Esophagus squamous epithelium (tissue), 5 donors: ENCODE measurements at places on chromosomes 2 and 18.

- DNase-seq, result no peak
Measured at GRCh38 chr2:17736989-17737388, 16.6 kb downstream of the SMC6 start.

- DNase-seq, result no peak
Measured at GRCh38 chr2:218262237-218262600, 1.4 kb downstream of the GPBAR1 start.

- DNase-seq, result no peak
Measured at GRCh38 chr2:20107352-20107751, 55.9 kb upstream of the LAPTM4A start.

- no peak for DNase-seq
Measured at GRCh38 chr2:232444409-232445148, 11.4 kb upstream of the ALPI start.

- no peak for DNase-seq
Measured at GRCh38 chr18:79576686-79577351, 102.8 kb upstream of the CTDP1 start.

- no peak for DNase-seq
Measured at GRCh38 chr2:242063436-242063835, 193.9 kb downstream of the RTP5 start.

- no peak for DNase-seq
Measured at GRCh38 chr2:54899576-54900200, 150.6 kb downstream of the RTN4 start.

DNA sequence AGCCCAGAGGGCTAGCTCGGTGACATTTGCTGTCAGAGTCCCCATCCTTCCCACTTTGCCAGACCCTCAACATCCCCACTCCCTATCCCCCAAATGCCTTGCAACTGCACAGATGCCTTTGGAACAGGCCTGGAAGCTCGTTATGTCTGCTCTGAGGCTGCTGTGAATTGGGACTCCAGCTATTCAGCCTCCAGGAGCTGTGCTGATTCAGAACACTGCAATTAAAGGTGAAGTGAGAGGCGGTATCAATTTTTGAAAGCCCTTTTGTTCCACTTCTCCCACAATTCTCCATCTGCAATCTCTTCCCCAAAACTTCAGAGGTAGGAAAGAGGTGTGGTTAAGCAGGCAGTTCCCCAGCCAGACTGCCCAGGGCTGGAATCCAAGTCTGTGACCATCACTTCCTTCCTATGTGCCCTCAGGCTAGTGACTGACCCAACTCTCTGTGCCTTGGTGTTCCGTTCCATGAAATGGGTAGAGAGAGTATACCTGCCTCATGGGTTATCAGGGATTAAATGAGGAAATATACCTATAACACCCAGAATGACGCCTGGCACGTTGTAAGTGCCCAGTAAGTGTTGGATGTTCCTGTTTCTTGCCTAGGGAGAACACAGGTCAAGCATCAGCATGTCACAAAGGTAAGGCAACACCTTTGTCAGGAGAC, 17.5 kb downstream of the NOSTRIN start:
- no peak for DNase-seq

DNA sequence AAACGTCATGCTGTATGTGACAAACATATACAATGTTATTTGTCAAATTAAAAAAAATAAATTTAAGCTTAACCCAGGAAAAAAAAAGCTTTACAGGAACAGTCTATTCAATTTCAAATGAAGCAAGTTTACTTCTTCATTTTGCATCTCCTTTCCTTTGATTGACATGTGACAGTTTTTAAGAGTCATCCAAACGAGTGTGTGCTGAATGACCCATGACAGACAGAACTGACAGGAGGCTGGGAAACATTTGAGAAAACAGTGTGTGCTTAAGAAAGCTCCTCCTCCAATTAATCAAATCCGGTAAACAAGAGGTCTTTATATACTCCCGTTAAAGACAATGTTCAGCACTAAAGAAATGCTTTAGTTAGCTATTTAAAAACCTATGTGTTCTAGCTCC, 177.7 kb downstream of the SRBD1 start:
- no peak for DNase-seq
